T-helper 2 cell (primary cell): ENCODE measurements at places on chromosomes 2 and 18.

- no peak for DNase-seq
These were observed 6.8 kb downstream of the COPS9 start for GRCh38 chr2:240129311-240129710.

DNA sequence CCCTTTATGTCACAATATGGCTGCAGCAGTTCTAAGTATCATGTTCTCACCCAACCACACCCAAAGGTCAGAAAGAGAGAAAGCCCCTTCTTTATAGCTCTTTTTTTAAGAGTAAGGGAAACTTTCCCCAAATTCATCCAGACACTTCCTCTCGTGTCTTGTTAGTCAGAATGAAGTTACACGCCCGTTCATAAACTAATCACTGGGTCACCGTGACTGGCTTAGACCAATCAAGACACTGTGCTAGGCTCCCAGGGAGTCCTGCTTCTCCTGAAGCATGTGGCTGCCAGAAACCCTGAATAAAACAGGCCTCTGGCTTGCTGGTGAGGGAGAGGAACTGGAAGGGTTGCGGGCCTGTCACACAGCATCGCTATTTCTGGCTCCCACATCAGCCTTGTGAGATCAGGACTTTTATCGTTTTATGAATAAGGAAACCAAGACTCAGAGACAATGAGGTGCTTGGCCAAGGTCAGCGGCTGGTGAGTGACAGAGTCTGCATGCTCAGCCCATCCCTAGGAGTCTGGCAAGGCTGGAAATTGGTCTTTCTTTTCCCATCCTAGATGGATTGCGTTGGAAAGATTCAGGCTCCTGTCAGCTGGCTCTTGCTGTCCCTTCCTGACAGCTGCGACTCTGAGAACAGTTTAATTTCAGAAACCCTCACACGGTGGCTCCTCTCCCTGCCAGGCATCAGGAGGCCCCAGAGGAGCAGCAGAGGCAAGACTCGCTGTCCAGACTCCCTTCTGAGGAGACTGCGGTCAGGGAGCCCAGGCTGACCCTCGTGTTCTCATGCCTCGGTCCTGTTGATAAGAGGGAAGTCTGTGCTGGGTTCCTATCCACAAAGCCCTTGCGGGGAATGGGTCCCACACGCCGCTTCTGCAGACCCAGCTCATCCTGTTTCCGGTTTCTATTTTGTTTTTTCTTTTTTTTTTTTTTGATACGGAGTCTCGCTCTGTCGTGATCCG lies 104.5 kb upstream of the TAF1B start:
- DNase-seq, result no peak

GRCh38 chr2:219803294-219803693 lies 175.9 kb downstream of the SLC4A3 start:
- DNase-seq, result no peak

DNA sequence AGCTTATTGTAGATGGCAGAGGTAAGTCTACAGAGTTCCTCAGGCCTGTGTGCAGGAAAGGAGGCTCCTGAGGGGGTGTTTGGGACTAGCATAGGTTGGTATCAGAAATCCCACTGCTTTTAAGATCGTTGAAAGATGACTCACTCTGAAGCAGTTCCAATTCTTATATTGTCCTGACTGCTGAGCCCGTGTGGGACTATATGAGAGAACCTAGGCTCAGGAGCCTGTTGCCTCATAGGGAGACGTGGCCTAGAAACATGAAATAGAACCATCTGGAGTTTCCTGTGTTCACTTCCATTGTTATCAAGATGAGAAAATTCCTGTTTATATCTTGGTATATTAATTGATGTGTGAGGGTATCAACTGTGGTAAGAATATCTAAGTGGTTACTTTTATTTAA lies 5.7 kb downstream of the CCT7 start:
- no peak for DNase-seq

- no peak for DNase-seq
These were observed 32.9 kb upstream of the SCG2 start for GRCh38 chr2:223635080-223635479.

GRCh38 chr2:163662141-163662780 lies 73.5 kb downstream of the FIGN start:
- DNase-seq, result no peak

DNA sequence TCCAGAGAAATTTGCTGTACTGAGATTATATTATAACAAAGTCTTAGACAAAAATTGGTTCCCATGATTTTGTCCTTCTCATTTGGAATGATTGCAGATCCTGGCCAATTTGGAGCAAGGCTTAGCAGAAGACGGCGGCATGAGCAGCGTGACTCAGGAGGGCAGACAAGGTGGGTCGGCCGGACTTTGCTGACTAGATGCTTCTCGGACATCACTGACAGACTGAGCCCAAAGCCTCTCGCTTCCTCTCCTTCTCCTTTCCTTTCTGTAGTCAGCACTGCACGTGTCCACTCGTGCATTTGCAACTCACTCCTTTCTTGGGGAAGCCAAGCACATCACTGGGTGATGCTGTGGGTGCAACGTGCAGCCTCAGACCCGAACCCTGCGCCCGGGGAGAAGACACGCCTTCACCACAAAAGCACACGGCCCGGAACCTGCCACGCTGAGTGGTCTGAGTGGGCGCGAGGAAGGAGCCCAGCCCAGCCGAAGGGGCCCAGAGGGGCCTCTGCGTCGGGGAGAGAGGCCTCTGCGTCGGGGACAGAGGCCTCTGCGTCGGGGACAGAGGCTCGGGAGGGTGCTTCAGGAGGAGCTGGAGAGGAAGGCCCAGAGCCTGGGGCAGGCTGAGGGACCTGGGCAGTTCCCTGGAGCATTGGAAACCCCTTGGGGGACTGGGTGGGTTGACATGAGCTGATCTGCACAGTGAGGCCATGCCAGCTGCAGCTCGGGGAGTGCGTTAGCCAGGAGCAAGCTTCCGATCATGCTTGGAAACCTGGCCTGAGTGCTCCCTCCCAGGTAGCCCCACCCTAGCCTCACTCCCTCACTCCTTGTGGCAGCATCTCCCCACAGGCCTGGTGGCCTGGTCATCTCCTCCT lies 61.6 kb downstream of the ADI1 start:
- DNase-seq, result no peak

GRCh38 chr18:8685141-8685913 lies 20.0 kb upstream of the MTCL1 start:
- no peak for DNase-seq

DNA sequence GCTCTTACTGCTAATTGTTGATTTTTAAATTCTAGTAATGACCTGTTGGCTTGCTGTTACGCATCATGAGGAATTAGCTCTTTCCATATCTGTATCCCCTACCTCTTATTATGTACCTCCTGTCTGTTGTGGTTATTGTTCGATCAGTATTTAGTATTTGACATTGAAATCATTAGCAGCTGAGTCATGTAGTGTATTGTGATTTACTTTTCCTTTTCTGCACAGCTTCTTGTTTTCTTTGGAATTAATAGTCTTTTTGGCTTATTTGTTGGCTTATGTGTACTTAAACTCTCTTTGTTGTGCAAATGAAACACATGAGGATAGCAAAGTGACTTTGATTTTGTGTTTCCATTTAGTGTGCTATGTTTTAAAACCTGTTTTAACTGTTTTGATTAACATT lies 4.3 kb downstream of the EPB41L5 start:
- DNase-seq, result no peak

GRCh38 chr18:61549889-61550288 lies 216.7 kb downstream of the CDH20 start:
- no peak for DNase-seq

- no peak for DNase-seq
These were observed 77.5 kb downstream of the EIF2AK3 start for GRCh38 chr2:88549616-88550292.

GRCh38 chr2:196166876-196167275 lies 4.5 kb downstream of the STK17B start:
- DNase-seq, result peak; percentile 83

DNA sequence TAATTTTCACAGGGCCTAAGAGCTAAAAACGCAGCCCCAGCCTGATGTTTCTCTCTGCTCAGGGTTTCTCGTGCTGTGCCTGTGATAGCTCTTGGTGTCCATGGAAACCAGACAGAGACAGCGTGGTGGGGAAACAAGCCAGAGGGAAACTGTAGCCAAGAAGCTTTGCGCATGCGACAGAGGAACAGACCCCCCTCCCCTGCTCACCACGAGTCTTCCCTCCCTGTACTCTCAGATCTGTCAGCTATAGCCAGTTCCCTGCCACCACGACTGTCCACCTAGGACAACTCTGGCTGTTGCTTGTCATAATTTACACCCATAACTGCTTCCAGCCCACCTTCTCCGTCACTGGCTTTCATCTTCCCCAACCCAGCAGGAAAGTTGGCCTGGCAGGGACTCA lies 13.2 kb upstream of the DNAJC27 start:
- no peak for DNase-seq

- peak; percentile 39 for DNase-seq
These were observed 134.1 kb upstream of the ITGB6 start for GRCh38 chr2:160334028-160334741.

- DNase-seq, result no peak
These were observed 637 bp upstream of the SFT2D3 start for GRCh38 chr2:127700527-127701192.

DNA sequence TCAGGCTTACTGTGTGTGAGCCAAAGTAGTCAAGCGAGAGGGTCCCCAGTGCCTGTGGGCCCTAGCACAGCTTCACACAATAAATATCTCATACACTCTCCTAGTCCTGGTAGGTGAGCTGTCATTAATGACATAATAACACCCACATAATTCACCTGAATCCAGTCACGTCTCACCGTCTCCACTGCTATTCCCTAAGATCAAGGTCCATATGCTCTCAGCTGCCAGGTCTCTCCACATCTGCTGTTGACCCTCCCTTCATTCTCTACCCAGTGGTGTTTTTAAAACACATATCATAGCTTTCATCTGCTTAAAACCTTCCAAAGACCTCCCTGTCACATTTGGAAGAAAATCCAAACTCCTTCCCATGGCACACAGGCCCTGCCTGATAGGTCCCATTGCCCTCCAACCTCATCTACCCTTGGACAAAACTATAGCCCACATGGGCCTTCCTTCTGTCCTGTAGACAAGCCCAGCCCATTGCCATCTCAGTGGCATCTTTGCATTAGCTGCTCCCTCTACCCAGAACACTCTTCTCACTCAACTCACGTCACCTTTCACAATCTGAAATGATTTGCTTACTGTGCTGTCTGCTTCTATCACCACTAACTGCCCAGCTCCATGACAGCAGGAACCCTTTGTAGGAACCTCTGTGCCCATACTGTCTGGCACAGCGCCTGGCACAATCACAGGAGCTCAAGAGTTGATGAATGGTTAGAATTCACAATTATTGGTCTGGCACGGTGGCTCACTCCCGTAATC lies 7.5 kb downstream of the KCNG3 start:
- no peak for DNase-seq

GRCh38 chr2:170019060-170019805 lies 158.7 kb upstream of the MYO3B start:
- no peak for DNase-seq

GRCh38 chr2:60881047-60881932 lies at the start of gene REL:
TSS of gene REL (plus strand) at chr2:60881574. CDS start at chr2:60881841, 267 bp downstream.
- peak; percentile 89 for DNase-seq

GRCh38 chr18:3511980-3512379 lies 62.0 kb downstream of the TGIF1 start:
- DNase-seq, result no peak

GRCh38 chr2:170191166-170191866 lies 13.4 kb downstream of the MYO3B start:
- no peak for DNase-seq

DNA sequence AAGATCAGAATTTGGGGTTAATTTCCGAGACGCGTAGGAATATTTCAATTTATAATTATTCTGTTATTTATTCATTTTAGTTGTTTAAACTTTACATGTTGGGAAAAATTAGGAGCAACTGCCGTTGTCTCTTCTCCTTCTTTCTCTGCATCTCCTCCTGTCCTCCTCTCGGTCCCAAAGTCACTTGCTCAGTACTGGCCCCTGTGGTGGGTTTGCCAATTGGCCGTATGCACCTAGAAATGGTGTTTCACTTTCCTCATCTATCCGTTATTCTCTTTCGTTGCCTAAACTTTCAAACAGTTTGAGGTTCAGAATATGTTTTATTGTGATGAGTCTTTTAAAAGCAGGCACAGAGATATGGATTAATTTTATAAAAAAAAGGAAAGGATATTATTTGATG lies 517.9 kb downstream of the PLCL1 start:
- no peak for DNase-seq

GRCh38 chr2:205913668-205914067 lies 172.3 kb downstream of the INO80D start:
- no peak for DNase-seq

DNA sequence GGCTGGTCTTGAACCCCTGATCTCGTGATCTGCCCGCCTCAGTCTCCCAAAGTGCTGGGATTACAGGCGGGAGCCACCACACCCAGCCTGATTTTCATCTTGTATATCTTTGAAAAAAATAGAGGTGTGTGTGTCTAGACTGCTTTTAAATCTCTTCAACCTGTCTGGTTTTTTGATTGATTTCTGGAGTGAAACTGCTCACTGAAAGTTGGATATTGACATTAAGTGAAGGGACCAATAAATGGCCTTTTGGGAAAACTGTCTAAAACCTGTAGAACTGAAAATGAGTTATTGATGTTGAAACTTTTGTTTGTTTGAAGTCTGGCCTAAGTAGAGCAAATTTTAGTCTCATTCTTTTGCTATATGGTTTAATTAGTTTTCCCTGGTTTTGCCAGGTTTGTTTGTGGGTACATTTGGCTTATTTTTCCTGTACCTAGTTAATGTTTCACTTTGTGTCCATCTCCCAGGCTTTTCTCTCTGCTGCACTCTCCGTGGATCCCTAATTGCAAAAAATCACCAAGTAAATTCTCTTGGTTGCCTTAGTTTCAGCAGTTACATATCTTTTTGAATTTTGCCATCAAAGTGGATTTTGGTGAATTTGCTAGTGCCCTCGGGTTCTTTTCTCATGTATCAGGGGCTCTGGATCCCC lies 144.3 kb downstream of the MAP4K4 start:
- DNase-seq, result no peak

GRCh38 chr2:118492335-118492734 lies 355.1 kb downstream of the EN1 start:
- DNase-seq, result no peak

GRCh38 chr2:148969659-148970061 lies 68.8 kb upstream of the LYPD6B start:
- DNase-seq, result no peak

- no peak for DNase-seq
These were observed 187.4 kb downstream of the CCDC102B start for GRCh38 chr18:68985172-68985820.
